ENCODE measurements at places on chromosomes 7 and 10.

DNA sequence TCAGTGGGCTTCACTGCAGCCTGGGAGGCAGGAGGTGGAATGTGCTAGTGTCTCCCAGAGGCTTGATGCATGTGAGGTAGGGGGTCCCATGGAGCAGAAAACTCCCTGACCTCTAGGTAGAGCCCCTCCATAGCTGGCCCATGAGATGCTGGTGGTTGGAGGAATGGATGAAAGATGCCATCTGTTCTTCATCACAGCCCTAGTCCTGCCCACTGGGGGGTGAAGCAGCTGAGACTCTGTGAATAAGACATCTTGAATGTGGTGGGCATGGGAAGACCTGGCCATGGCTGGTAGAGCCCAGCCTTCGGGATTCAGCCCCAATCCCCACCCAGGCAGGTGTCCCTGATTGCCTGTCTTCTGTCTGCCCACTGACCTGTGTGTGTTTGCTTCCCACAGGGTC lies 92.5 kb downstream of the COL13A1 start:
- DNase-seq = no peak

DNA sequence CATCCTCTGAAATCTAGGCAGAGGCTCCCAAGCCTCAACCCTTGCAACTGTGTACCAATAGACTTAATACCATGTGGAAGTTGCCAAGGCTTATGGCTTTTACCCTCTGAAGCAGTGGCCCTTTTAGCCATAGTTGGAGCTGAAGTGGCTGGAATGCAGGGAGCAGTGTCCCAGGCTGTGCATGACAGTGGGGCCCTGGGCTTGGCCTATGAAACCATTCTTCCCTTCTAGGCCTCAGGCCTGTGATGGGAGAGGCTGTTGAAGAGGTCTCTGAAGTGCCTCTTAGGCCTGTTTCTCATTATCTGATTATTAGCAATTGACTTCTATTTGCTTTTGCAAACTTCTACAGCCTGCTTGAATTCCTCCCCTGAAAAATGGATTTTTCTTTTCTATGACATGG lies 612.7 kb upstream of the ZWINT start:
- DNase-seq = no peak

DNA sequence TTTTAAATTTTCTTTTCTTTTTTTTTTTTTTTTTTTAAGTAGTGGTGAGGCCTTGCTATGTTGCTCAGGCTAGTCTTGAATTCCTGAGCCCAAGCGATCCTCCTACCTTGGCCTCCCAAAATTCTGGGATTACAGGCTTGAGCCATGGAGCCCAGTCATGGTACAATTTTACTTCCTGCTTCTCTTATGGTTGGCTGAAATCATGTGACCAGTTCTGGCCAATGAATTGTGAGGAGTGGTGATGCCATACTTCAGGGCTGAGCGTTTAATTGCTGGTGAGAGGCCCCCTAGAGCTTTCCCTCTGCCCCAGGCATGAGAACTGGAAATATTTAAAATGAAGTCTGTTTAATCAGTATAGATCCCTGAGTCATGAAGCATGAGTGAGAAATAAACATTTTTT lies 22.2 kb upstream of the BAIAP2L1 start:
- DNase-seq = no peak

DNA sequence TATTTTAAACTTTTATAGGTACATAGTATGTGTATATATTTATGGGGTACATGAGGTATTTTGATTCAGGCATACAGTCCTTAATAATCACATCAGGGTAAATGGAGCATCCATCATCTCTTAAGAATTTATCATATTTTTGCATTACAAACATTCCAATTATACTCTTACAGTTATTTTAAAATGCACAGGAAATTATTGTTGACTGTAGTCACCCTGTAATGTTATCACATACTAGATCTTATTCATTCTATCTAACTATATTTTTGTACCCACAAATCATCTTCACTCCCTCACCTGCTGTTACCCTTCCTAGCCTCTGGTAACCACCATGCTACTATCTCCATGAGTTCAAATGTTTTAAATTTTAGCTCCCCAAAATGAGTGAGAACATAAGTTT lies 56.3 kb upstream of the FAM3C start:
- DNase-seq = no peak

GRCh38 chr7:149286811-149287400 lies 24.9 kb downstream of the ZNF783 start:
- DNase-seq = no peak

DNA sequence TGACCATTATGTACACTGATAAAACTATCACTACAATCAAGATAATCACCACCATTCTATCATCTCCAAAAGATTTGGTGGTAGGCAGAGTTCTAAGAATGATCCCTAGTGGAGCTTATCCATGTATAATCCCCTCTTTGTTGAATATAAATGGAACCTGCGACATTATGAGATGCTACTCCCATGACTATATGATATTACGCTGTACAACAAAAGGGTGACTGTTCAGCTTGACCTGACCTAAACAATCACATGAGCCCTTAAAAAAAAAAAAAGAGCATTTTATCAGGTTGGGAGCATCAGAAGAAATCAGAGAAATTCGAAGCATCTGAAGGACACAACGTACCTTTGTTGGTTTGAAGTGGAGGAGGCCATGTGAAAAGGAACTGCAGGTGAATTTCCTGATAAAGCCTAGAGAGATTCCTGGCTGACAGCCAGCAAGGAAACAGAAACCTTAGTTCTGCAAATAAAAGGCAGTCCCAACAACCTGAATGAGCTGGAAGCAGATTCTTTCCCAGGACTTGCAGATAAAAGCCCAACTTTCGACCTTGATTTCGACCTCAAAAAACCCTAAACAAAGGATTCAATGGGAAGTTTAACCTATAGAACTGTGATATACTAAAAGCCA lies 270.7 kb downstream of the ADRA2A start:
- DNase-seq = no peak

DNA sequence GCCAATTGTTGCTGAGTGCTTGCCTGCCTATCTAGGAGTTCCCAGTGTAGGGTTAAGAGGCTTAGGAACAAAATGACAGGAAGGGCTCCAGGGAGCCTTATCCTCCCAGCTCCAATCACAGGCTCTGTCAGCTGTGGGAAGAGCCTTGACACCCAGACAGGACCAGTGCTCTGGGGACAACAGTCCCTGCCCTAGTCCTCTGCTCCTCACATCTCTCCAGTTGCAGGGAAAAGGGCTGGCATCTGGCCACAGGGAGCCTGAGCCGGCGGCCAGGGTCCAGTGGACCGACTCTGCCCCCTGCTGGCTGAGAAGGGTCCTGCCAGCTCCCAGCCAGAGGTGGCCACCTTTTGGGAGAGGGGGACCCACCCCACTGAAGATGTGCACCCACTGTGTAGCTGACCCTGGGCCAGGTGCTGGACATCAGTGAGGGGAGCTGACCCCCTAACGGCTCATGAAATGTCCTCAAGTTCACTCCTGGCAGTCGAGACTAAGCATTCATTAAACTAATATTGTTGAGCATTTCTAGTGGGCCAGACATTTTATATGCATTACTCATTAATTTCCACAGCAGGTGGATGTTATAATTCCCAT lies 17.6 kb downstream of the DNAJB12 start:
- peak; percentile 91 for DNase-seq

GRCh38 chr7:79034730-79035129 lies 418.7 kb downstream of the MAGI2 start:
- no peak for DNase-seq

GRCh38 chr7:110600956-110601355 lies 490.0 kb upstream of the LRRN3 start:
- DNase-seq = no peak

GRCh38 chr7:1917221-1918062 lies 247.4 kb downstream of the ELFN1 start:
- DNase-seq = no peak

DNA sequence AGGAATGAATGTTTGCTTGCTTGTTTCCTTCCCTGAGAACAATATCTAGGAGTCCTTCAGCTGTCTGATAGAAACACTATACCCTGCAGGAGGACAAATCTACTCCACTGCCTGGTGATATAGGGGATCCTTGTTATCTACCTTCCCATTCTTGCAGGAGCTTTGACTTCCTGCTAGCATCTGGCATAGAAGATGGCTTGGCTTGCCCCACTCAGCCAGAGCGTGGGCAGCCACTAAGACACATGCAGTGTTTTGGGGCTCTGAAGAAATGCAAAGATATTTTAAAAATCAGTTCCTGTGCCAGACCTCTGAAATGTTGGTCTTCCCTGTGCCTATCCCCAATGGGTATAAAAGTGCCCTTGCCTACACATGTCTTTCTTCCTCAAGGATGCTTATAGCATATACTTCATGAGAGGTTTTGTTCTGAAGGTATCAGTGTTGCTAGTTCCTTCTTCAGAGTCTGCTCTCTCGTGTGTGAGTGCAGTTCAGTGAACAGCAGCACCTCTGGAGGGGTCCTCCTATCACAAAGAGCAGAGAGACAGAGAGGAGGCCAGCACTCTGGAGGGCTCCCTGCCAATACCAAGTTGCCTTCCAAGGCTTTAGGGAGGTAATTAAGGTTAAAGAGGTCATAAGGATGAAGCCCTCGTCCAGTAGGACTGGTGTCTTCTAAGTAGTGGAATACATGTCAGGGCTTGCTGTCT lies 149.1 kb upstream of the CALCR start:
- DNase-seq = no peak

GRCh38 chr7:3039787-3040186 lies 3.9 kb downstream of the CARD11 start:
- no peak for DNase-seq

DNA sequence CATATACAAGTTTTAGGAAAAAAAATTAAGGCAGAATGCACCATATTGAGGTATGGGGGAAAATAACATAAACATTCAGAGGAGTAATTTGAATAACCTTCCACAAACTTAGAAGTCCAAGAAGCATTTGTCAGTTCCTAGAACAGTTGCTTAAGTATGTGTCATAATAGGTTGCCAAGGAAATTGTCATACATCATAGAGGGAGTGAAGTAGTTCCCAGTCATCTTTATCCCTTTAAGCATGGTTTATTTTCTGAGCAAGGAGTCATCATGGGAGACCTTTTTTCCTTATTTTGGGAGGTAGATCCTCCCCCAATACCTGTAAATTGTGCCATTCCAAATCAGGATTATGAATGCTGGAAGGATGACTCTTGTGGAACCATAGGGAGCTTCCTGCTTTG lies at the start of gene SSMEM1:
Gene SSMEM1, plus strand, starts transcription at position 219 of the 400 bp plus-strand sequence. Its CDS starts 51 bp downstream, at position 270.
- no peak for DNase-seq

DNA sequence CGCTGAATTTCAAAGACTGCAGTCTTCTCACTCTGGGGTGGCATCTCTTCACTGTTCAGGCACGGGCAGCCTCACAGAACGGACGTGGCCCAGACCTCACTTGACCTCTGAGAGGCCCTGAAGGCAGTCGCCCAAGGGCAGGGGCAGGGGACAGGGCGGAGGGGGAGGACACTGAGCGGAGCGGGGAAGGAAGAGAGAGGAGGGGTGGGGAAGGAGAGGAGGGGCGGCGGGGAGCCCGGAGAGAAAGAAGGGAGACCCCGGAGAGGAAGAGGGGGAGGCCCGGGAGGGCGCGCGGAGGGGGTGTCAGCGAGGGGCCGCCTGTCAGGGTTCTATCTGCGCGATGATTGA lies 58.7 kb upstream of the COMTD1 start:
- DNase-seq = peak; percentile 76

DNA sequence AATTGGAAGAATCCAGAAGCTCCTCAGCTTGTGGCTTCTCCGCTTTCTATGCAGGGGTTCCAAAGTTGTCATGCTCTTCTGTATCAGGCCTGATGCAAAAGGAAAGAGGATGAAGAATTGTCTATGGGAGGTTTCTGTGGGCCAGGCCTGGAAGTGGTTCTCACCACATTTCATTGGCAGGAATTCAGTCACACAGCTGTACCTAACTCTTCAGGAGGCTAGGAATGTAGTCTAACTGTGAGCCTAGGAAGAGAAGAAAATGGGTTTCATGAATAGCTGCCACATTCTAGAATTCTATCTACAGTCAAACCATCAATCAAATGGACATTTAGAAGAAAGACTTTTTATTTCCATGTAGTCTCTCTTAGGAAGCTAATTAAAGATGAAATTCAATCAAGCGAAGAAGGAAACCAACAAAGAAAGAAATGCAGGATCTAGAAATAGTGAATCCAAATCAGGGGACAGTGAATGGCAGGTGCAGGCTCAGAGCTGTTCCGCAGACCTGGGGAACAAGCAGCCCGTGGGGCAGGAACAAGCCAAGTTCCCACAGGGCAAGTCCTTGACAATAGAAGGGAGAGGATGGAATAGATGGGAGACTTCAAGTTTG lies 25.4 kb upstream of the USP6NL start:
- no peak for DNase-seq

DNA sequence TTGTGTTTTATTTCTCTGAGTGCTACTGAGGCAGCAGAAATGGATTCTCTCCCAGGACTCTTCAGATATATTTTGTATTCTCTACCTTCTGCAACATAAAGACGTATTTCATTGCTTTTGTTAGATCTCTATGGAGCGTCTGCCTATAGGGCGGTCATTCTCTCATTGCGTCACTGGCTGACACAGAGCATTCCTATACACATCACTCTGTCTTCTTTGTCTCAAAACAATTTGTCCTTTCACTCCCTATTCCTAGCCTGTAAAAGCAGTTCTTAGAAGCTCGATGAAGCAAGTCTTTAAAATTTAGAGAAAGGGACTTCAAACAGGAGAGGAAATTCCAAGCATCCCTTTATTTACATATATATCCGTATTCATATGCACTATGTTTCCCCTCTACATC lies 120.6 kb downstream of the CPED1 start:
- no peak for DNase-seq

- DNase-seq = no peak
Observed at GRCh38 chr7:5270788-5271187, 12.0 kb upstream of the SLC29A4 start.

DNA sequence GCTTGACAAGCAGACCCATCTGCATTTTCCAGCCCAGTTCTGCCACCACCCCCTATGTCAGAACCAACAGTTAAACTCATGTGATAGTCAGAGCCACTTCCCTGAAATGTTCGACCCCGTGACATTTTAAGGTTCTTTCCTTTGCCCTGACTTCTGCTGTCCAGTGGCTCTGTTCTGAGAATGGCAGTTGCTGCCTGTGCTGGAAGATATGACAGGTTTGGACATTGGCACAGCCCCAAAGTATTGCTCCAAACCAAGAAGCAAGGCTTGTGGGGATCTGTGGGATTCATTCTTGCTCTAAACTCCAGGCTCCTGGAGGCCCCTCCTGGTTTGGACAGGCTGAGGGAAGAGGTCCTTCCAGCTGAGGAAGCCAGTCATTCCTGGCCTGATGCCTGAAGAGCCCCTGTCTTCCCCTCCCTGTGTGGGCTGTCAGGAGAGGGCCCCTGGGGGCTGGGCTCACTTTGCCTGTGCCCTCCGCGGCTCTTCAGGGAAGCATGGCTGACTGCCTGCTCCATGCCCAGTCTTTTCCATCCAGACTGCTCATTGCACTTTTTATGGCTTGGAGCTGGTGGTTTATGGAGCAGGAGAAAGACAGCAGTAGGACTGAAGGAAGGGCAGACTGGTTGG lies 138.0 kb downstream of the CDH23 start:
- no peak for DNase-seq

- no peak for DNase-seq
Observed at GRCh38 chr7:37482505-37482904, 33.8 kb upstream of the ELMO1 start.

- no peak for DNase-seq
Observed at GRCh38 chr10:24737001-24737400, 13.3 kb upstream of the ARHGAP21 start.

All from ascending aorta (tissue), 2 donors.